ENCODE measurements at places on chromosomes 3 and 15.

DNA sequence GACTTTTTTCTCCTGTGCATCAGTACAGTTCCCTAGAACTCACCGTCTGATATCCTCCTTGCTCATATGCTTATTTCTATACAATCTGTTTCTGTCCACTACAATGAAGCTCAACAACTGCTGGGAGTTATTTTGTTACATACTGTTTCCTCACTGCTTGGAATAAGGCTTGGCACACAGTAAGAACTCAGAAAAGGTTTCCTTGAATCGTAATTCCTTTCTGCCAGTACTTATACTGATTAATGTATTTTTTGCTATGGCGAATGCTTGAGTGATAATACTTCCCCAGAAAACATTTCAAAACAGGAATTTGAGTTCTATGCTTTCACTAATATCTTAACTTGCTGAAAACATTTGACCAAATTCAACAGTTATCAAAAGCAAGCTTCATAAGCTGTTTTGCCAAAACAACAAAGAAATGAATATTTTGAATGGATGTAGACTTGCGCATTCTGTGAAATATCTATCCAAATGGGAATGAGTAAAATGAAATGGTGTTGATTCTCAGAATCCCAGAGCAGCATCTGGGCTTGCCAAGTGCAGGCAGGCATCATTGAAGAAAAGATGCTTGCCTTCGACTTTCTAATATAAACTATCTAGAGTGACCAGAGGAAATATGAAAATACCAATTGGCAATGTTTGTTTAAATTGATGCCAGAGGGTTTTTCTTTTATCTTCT is 286.3 kb downstream of the RAP2B start:
- no peak for DNase-seq

DNA sequence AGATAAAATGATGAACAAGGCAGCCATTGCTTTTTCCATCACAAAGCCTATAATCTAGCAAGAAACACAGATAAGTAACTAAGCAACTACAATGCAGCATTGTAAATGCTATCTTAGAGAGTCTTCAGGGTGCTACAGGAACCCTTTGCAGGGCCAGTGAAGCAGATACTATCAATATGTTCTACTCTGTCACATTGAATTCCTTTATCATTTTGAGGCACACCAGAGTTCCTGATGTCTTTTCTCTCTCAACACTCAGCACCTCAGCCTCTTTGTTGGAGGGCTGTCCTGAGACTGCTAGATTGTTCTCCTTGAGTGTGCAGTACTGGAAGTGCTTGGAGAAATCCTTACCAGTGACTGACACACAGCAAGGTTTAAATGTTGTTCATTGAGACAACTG is 107.4 kb upstream of the MRPL3 start:
- DNase-seq, result no peak

DNA sequence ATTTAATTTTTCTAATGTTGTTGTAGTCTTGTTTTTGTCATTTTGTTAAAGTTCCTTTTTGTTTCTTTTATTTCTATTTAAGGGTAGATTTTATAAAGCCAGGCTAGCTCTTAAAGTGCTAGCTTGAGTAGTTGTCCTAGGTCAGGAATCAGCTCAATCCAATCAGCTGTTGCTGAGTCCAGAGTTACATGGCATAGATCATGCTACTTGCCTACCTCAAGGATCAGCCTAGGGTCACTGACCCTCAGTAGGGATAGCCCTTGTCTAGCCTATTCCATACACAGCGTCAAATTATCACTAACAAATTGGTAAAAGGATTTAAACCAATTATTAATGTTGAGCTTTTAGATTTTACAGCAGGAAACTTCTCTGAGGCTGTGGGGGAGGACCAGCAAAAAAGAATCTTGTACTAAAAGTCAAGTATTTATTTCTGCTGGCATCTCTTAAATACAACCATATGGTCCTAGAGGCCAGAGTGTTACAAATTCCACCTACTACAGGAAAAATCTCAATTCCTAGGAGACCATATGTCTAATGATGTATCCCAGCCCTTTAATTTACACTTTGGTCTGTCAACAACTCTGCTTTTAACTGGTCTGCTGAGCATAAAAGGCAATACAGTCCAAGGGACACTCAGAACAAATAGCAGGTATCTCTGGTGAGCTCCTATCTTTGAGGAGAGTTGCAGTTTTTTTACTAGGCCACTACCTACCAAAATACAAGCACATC is 138.3 kb upstream of the PTPRG start:
- no peak for DNase-seq

- DNase-seq, result no peak
Observed at GRCh38 chr15:81852411-81853149, 193.2 kb downstream of the MEX3B start.

DNA sequence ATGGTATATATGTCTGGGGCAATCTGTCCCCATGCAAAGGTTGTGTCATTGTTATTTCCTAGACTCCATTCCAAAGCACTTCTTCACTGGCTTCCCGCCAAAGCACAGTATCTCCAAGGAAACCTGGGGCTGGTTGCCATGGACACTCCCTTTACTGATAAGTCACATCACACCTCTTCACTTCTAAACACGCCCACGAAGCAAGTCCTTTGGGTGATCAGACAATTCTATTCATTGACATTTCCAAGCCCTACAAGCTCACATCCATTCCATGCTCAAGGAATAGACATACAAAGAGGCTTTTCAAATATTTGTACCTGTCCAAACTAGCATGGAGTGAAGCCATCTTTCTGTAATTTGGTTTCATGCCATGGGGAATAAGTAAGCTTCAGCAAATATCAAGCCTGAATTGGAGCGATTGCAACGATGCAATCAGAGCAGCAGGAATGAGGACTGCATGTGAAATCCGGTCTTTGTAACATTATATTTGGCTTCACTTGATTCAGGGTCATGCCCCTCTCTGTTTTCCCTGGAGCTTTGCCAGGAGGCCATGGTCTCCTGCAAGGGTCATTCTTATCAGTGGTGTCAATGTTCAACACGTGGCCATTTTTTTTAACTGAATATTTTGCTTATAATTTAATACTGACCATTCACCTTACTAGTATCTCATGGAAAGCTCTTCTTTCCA is 201.6 kb upstream of the TMC3 start:
- DNase-seq, result no peak

- no peak for DNase-seq
Observed at GRCh38 chr3:38650248-38650951, 913 bp upstream of the SCN5A start.

- DNase-seq, result no peak
Observed at GRCh38 chr3:172099495-172099808, 60.1 kb downstream of the FNDC3B start.

DNA sequence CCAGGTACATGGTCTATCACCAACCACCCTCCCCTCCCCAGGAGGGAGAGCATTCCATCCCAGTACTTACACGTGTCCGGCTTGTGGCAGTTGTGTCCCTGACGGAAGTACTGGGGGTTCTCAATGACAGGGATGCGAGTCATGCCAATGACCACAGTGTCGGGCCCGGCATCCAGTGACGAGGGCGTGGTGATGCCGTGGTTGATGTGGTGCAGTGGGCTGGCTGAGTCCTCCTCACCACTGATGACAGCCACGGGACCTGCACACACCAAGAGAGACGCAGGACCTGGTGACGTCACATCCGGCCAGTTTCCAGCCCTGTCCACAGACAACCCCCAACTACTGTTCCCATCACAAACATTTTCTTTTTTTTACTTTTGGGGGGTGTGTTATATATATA is 223.8 kb downstream of the NTRK3 start:
- no peak for DNase-seq

GRCh38 chr3:52792961-52793695 is 1.5 kb upstream of the ITIH3 start:
- no peak for DNase-seq

- DNase-seq, result no peak
Observed at GRCh38 chr3:81790117-81790516, 28.7 kb upstream of the GBE1 start.

GRCh38 chr15:27458345-27459084 is 487.5 kb downstream of the GABRG3 start:
- DNase-seq, result no peak

- no peak for DNase-seq
Observed at GRCh38 chr15:33068007-33068481, 126.5 kb downstream of the FMN1 start.

DNA sequence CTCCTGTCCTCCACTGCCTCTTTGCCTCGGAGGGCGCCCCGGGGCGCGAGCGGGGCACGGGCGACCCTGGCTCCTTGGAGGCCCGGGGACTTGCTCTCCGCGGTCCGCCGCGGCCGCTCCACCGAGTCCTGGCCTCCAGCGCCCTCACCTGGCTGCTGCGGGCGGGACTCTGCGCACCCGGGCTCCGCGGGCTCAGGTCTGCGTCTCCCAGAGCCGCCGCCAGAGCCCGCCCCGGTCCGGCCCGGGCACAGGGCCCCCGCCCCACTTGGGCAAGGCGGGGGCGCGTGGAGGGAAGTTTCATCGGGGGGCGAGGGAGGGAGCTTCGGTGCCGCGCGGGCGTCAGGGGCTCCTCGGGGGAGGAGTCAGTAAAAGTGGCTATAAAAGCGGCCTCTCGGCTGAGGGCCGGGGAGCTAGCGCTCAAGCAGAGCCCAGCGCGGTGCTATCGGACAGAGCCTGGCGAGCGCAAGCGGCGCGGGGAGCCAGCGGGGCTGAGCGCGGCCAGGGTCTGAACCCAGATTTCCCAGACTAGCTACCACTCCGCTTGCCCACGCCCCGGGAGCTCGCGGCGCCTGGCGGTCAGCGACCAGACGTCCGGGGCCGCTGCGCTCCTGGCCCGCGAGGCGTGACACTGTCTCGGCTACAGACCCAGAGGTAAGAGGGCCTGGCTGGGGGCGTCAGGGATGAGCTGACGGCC is at the start of gene CEMIP:
TSS of gene CEMIP (plus strand) at position 407 of the 694 bp plus-strand sequence. CDS start 94,510 bp downstream, outside the sequence.
- peak; percentile 61 for DNase-seq

GRCh38 chr3:63478990-63479660 is 173.3 kb upstream of the SNTN start:
- no peak for DNase-seq

GRCh38 chr15:67156426-67156825 is 91.0 kb downstream of the SMAD3 start:
- no peak for DNase-seq

- DNase-seq, result no peak
Observed at GRCh38 chr15:93233710-93234109, 144.7 kb upstream of the RGMA start.

- no peak for DNase-seq
Observed at GRCh38 chr3:178246004-178246403, 290.2 kb upstream of the KCNMB2 start.

DNA sequence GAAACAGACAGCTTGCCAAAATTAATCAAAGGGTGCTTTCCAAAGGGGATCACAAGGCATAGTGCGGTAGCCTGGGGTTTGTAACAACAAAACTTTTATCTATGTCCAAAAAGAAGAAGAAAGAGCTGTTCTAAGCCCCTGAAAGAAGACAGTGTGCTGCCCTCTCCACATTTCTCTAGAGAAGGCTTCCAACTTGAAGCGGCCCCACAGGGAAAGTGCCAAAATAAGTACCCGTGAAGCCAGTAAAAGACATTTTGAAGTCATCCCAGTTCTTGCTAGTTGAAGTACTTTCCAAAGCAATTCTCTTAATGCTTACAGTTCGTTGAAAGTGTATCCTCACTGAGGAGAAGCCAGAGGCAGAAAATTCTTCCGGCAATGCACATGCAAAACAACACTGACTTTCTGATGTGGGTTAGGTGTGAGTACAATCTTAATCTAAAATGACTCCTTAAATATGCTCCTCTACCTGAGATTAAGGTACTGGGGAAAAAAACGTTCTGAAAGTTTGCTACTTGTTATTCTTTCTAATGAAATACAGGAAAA is 21.3 kb downstream of the GPR15 start:
- DNase-seq, result no peak

GRCh38 chr3:134607054-134608022 is 43.5 kb downstream of the KY start:
- DNase-seq, result no peak

GRCh38 chr3:170689893-170690660 is 104.2 kb upstream of the SLC7A14 start:
- no peak for DNase-seq

DNA sequence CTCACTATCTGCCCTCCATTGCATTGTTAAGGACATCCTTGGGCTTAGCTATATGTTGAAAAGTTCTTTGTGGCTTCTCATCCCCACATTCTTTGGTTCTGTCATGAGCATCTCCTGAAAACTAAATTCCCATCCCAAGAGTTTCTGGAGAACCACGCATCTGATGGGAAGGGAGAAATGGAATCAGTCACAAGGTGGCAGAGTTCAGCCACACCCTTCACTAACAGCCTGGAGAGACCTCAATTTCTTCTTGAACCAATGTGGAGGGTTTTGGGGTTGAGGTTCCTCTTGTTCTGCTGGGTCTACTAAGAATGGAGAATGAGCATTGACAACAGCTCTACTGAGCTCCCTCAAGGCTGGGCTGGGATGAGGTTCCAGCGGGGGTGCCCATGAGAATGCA is 15.6 kb upstream of the MAGEL2 start:
- DNase-seq, result no peak

DNA sequence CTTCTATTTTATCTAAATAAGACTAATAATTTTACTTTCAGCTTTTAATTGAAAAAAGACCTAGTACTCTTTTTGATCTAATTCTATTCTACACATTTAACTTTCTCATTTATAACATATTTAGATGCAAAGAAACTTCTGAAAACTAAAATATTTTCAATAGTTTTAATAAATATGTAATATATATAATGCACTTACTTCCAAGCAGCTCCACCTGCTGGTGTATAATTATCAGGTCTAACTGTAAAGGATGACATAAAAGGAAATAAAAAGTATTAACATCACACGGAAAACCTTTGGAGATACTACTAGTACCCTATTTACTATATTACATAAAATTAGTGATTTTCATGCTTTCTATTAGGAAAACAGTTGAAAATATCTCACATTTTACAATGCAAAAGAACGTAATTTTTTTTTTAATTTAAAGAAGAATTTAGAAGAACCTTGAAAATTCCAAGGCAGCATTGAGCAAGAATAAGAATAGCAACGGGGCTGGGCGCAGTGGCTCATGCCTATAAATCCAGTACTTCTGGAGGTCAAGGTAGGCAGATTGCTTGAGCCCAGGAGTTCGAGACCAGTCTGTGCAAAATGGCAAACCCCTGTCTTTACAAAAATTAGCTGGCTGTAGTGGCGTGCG is 10.2 kb downstream of the PLSCR5 start:
- DNase-seq, result peak; percentile 9

DNA sequence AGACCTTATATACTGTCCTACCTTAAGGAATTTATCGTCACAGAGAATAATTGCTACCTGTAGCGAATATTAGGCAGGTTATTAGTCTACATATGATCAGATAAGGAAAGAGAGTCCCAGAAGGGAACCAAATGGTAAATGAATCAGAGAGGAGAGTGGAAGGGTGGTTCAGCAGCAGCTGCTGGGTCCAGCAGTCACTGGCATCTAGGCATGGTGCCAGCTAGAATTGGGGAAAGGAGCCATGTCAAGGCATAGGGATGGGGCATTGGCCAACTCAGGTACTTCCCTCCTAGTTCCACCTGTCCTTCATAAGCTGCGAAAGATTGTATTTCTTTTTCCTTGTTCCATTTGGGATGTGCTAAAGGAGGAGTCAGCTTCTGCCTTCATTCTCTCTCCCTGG is 23.4 kb downstream of the HACD3 start:
- no peak for DNase-seq

DNA sequence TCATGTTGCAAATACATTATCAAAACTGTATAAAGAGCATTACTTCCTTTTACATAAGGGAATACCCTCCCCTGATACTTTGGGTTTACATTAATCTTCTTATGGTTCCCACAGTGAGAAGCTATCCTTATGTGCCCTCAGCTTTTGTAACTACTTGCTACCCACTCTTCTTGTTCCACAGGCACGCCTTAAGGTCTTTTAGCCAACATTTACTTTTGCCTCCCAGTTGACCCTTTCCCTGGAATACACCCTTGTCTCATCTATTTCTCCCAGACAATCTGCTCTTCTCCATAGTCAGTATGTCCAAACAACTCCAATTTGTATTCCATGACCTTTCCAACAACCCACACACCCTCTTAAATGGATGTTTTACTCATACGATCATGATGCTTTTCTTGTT is 116.8 kb upstream of the COL8A1 start:
- no peak for DNase-seq

All from astrocyte of the cerebellum (primary cell).